ENCODE measurements at places on chromosomes 3 and 15. TPM values are rescaled to one million over a fixed set of nuclear protein-coding genes. Genes with fewer than 3 reads are reported as not detected.

GRCh38 chr3:71355862-71356261, 227.7 kb downstream of the FOXP1 start:
- H3K27ac ChIP-seq, result no peak overlapping the region
- no peaks in the 10 kb centered on the region for H3K4me1 ChIP-seq
- no peak for DNase-seq

DNA sequence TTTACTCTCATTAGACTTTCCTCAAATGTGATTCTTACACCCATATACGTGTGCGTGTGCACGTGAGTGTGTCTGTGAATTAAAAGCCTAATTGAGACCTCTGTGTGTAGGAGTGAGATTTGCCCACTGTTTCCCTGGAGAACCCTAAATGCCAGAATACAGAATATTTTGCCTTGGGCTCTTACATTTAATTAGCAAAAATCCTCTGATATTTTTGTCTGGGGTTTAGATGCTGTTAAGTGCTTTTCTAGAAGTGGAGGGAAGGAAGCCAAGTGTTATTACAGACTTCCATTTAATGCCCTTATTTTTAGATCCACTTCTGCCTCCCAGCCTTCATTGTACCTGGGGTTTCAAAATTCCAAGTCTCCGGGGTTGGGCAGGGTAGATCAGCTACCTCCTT, 17.8 kb downstream of the ZNF35 start:
- H3K27me3 ChIP-seq, result no peaks in the 10 kb centered on the region
- no peak overlapping the region for H3K4me3 ChIP-seq
- DNase-seq, result no peak
- no peaks in the 10 kb centered on the region for H3K36me3 ChIP-seq
- H3K4me1 ChIP-seq, result no peaks in the 10 kb centered on the region
- no peak overlapping the region for H3K27ac ChIP-seq

DNA sequence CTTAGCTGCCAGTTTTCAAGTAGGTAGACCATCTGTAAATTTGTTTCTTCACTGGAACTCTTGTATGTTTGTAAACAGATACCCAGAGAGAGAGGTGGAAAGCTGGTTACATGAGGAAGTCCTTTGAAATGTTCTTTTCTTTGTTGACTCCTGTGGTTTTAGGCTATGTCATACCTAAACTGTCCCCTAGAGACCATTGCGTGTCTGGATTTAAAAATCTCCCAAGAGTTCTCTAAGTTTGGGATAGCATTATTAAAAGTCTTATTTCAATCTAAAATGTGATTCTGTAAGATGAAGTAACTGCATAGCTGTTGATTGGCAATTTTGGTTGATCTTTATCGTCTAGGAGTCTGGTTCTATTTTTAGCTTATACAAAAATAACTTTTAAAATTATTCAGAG, 127.2 kb downstream of the GHSR start:
- no peaks in the 10 kb centered on the region for H3K27me3 ChIP-seq
- no peak overlapping the region for H3K27ac ChIP-seq
- DNase-seq, result no peak
- no peak overlapping the region for H3K4me3 ChIP-seq

DNA sequence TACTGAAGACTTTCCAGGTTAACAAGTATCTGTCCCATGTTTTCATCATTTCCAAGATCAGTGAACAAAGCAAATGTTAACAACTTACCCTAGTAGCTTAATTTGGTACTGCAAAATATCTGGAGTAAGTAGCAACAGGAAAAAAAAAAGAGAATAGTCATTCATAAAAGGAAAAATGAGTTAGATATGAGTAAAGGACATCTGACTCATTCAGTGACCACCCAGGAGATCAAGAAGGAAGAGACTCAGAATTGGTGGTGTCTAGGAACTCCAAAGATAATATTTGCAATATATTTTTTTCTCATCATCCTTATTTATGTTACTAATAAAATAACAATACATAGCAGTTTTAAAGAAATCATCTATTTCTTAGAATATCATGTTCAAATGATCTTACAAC, 253.8 kb upstream of the COL8A1 start:
- H3K4me3 ChIP-seq, result no peak overlapping the region
- no peak for DNase-seq
- H3K27ac ChIP-seq, result no peak overlapping the region

GRCh38 chr3:158808697-158809096, 6.8 kb downstream of the MFSD1 start:
- no peak for DNase-seq
- H3K36me3 ChIP-seq, result no peaks in the 10 kb centered on the region
- H3K4me1 ChIP-seq, result no peaks in the 10 kb centered on the region
- H3K4me3 ChIP-seq, result no peak overlapping the region

DNA sequence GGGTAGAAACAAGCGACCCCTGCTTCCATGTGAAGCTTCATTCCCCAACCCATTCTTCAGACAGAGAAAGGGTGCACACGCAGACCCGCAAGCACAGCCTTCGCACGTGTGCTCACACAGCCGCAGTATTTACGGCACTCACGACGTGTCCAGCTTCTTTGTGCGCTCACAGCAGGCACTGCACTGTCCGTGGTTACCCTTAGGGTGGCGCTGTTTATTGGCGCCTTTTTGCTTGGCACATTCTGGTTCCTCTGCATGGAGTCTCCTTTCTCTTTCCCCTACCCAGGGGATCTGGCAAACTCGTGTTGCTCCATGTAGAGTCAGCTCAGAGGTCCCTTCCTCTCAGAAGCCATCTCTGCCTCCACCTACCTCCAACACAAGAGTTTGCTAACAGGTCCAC, 115.1 kb downstream of the SLCO3A1 start:
- no peak for DNase-seq
- no peaks in the 10 kb centered on the region for H3K36me3 ChIP-seq
- no peak overlapping the region for H3K4me3 ChIP-seq
- H3K27me3 ChIP-seq, result no peaks in the 10 kb centered on the region
- H3K27ac ChIP-seq, result no peak overlapping the region

DNA sequence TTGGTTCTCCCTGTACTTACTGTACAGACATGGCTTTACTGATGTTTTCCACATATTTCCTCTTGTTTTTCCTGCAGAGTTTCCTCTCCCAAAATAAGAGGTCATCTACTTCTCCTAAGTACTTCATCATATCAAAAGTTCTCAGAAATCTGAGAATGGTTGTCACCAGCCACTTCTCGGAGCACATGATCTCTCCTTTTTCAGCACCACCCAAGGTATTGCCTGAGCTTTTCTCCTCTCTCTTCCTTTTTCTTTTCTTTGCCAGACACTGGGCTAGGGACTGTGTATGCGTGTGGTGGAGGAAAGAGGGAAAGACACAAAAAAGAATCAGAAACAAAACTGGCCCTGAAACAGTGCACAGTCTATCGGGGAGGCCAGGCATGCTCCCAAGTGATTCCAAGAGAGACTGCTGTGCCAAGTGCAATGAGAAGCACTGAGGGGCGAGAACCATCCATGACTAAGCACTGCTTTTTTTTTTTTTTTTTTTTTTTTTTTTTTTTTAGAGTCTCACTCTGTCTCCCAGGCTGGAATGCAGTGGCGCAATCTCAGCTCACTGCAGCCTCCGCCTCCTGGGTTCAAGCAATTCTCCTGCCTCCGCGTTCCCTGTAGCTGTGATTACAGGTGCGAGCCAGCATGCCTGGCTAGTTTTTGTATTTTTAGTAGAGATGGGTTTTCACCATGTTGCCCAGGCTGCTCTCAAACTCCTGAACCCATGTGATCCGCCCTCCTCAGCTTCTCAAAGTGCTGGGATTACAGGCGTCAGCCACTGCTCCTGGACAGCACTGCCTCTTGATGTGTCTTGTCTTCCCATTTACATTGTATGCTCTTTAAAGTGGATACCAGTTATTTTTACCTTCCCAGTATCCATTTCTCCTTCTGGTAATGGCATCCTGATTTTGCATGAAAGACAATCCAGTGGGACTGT, 194.0 kb upstream of the FEZF2 start:
- peaks cover 6% of the 10 kb centered on the region for H3K27me3 ChIP-seq
- no peaks in the 10 kb centered on the region for H3K4me1 ChIP-seq
- H3K4me3 ChIP-seq, result no peak overlapping the region
- H3K36me3 ChIP-seq, result no peaks in the 10 kb centered on the region

DNA sequence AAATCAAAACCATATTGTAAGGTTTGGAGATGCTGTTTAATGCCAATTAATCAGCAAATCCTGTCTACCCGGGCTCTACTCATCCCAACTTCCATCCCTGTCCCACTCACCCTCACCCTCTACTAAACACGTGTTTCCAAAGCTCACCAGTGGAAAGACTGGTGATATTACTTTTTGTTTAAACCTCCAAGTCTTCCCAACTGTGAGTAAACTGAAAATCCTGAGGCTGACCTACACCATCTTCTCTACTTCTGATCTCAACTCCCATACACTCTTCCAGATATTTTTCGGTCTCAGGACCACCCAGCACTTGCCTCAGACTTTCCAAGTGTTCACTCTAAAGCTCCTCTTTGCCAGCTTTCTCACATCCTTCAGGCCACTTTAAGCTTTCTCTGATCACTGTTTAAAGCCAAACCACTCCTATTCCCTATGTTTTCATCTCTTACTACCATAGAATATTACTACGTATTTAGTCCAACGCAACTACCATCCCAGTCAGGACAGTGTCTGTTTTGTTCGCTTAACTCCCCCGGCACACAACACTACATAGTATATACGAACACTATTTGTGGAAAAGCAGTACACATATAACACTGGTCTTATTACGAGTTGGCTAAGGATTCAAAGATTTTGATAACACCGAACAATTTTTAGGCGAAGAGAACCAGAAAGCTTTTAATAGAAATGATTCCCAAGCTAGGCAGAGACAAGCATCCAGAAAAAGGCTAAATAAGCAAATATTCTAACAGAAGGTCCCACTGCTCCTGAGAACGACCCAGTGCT, 684 bp downstream of the RPL4 start:
- peaks cover 10% of the 10 kb centered on the region for H3K4me1 ChIP-seq
- no peaks in the 10 kb centered on the region for H3K27me3 ChIP-seq
- no peak for DNase-seq
- H3K36me3 ChIP-seq, result peaks cover 52% of the 10 kb centered on the region
- H3K4me3 ChIP-seq, result peak overlapping the region; percentile 72
- H3K27ac ChIP-seq, result peak overlapping the region; percentile 93

- H3K27ac ChIP-seq, result no peak overlapping the region
- no peaks in the 10 kb centered on the region for H3K4me1 ChIP-seq
- DNase-seq, result no peak
- H3K36me3 ChIP-seq, result no peaks in the 10 kb centered on the region
- H3K27me3 ChIP-seq, result peaks cover 4% of the 10 kb centered on the region
Measured at GRCh38 chr3:132134611-132135010, 99.8 kb upstream of the CPNE4 start.

- peaks cover 21% of the 10 kb centered on the region for H3K4me1 ChIP-seq
- no peaks in the 10 kb centered on the region for H3K27me3 ChIP-seq
- no peak for DNase-seq
- peak overlapping the region; percentile 71 for H3K27ac ChIP-seq
- H3K36me3 ChIP-seq, result no peaks in the 10 kb centered on the region
Measured at GRCh38 chr3:126983276-126983652, 349 bp downstream of the PLXNA1 start.

DNA sequence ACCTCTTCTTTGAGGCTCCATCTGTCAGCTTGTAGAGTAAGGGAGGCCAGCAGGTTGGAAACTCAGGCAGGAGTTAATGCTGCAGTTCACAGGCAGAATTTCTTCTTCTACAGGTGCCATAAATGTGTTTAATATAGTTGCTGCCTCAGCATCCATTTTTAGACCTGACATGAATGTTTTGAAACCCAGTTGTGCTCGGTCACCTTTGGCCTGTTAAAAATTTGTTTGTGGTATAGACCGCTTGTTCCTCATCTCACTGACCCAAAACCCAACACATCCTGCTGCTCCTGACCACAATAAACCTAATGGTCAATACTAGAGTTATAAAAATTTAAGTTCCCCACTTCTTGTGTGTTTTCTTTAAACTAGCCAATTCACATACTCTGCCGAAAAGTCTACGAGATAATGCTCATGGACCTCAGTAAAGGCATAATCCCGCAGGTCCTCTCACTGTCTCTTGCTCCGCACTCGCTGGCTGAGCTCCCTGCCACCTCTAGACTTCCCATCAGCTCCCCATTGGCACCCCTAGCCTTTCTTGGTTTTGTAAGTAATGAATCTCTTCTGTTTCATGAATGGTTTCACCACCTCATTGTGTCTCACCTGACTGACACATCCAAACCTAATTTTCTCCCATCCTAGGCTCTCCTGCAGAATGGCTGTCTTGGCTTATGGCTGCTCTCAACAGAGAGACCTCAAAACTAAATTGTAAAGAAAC, 138.5 kb upstream of the STRIT1 start:
- H3K27me3 ChIP-seq, result no peaks in the 10 kb centered on the region
- H3K36me3 ChIP-seq, result no peaks in the 10 kb centered on the region
- no peaks in the 10 kb centered on the region for H3K4me1 ChIP-seq
- H3K27ac ChIP-seq, result no peak overlapping the region

Gene TRPM1
- total RNA-seq, result not detected

Gene LYZL4
- total RNA-seq, result not detected

Gene GOLGA8J
- total RNA-seq, result 0.22 TPM

Gene GOLGA8S
- total RNA-seq, result not detected

Gene STOML1
- total RNA-seq, result 10.3 TPM

Gene CCDC71
- 10.4 TPM for total RNA-seq

Gene SERINC4
- total RNA-seq, result 0.33 TPM

Gene CPEB1
- not detected for total RNA-seq

Gene ATP6V1A
- total RNA-seq, result 69.3 TPM

Gene TJP1
- total RNA-seq, result 42.9 TPM

Gene IL20RB
- 4.2 TPM for total RNA-seq

Gene INKA1
- total RNA-seq, result 7.1 TPM
